ENCODE measurements at places on chromosomes 12 and 14. TPM values are rescaled to one million over a fixed set of nuclear protein-coding genes. Genes with fewer than 3 reads are reported as not detected.

DNA sequence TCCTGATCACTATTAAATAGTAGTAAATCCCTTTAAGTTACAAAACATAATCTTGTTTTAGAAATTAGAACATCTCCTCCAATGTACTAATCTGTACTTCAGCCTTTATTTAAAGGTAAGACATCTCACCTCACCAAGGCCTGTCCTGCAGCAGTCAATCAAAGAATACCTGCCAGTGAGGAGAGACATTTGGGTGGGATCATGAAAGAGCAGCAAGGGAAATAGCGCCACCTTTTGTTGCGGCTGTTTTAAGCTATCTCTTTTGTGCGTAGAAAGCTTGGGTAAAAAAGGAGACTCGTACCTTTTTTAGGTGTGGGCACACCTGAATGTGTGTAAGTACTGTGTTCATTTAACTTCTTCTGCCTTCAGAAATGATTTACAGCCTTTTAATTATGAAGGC is 117.8 kb upstream of the TMTC1 start:
- DNase-seq, result no peak

DNA sequence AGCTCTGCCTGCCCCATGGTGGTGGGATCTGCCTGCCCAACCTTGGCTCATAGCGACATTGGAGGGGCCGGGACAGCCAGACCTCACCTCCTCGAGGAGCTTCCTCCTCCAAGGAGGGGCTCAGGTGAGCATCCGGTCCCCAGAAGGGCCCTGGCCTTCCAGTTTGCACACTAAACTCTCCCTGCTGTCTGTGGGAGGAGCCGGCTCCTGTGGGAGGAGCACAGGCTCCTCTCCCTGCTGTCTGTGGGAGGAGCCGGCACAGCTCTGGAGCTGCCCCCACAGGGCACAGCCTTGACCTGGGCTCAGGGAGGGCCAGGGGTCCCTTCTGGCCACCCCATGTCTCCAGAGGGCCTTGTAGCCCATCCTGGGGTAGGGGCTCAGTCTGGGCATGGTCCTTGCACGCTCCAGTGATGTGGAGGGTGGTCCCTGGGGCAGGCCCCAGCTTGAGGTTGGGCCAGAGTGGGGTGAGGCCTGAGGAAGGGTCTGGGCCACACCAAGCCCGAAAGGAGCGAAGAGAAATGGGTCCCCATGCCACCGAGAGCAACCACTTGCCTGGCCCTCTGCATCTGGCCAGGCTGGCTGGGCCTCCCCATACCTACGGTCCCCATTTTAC is 147.5 kb upstream of the C14orf180 start:
- DNase-seq, result no peak

DNA sequence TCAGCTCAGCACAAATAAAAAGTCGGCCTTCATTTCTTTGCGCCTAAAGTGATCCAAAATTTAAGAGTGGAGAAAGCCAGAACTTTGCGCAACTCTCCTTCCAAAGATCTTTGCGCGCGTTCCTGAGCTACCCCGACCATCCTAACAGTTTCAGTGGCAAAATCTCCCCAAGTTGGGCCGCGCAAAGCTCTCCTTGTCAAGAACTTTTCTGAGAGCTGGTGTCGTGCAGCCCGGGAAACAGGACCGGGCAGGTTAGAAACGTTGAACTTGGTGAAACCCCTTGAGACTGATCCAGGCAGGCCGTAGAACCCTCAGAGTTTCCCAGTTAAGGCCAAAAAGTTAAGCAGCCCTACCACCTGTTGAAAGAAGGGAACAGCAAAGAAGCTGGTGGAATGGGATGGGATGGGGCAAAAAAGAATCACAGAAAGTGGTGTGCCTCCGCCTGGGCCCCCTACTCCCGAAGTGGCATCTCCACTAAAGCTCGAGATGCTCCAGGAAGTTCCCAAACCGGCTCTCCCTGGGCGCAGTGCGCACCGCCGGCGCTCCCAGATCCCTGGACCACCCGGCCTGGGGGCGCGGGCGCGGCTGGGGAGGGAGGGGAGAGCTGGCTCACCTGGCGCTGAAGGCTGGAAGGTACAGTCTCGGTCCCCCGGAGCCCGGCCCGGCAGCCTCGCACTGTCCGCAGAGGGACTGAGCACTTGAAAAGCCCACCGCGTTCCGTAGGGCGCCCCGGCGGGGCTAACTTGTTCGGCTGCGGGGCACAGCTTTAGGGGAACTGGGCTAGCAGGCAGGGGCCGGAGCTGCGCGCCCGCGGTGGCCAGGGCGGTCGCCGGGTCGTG is 768 bp downstream of the DBX2 start:
- no peak for DNase-seq

GRCh38 chr12:1518591-1519516 is 75.5 kb downstream of the FBXL14 start:
- DNase-seq, result no peak

The C12orf42 gene
- total RNA-seq, result not detected

The TPPP2 gene
- total RNA-seq, result not detected

The IGF1 gene
- total RNA-seq, result not detected

Data from G401 (cell line).